ENCODE measurements at places on chromosomes 16 and 17.

DNA sequence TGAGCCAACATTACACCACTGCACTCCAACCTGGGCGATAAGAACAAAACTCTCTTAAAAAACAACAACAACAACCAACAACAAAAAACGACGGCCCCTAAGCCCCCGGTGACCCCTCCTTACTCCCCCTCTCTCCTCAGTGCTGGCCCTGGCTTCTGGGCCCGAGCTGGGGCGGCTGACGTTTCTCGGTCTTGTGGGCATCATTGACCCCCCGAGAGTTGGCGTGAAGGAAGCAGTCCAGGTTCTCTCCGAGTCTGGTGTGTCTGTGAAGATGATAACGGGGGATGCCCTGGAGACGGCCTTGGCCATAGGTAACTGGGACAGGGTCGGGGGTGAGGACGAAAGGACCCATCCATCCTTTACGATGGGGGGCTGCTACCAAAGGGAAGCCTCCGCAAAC is 52.7 kb downstream of the MEAK7 start:
- no peak for DNase-seq

- DNase-seq, result no peak
These were observed 71.5 kb upstream of the RCVRN start for GRCh38 chr17:9976283-9977179.

DNA sequence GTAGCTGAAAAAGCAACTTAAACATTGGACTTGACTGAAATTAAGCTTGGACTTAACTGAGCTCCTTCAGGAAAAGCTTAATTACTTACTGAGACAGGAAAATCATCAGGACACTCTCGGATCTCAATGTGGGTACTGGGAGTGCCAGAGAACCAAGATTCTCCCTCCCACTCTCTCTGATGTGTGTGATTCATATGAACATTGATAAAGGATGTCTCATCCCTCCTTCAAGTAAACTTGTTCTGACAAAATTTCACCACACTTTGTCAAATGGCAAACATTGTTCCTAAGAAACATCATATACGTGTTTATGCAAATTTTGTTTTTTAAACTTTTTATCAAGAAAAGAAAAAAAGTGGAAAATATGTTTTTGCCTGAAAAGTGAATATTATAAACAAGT is 4.1 kb upstream of the SLFN5 start:
- no peak for DNase-seq

- DNase-seq, result peak; percentile 45
These were observed 36.1 kb upstream of the ZC3H18 start for GRCh38 chr16:88533932-88534637.

DNA sequence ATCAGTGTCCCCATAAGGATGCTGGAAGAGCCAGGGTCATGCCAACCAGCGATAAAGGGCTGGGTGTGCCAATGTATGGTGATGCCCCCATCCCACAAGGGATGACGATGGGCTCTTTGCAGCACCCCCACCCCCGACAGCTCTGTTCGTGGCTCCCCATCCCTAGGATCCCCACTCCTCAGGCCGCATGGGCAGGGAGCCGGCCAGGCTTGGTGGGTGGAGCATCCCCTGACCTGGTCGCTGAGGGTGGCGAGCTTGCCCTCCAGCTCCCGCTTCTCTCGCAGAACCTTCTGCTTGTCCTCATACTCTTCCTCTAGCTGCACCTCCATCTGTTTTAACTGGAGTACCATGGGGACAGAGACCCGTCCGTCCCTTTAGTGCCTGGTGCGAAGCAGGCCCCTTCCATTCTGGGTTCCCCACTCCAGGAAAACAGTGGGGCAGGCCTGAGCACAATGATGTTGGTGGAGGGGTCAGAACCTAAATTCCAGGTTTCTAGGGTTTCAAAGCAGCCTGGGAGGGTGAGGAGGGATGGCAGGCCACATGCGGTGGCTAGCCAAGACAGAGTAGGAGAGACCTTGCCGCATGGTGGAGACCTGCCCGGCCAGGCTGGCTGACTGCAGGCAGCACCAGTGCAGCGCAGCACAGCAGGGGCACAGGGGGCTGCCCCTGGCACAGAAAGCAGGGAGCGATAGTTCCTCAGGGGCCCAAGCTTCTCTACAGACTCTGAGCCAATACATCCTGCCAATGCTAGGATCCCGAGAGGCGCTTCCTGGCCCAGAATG is 50.3 kb downstream of the PIPOX start:
- DNase-seq, result no peak

- DNase-seq, result no peak
These were observed 36.5 kb upstream of the DHRS7B start for GRCh38 chr17:21089933-21090901.

GRCh38 chr17:76434870-76435269 is 18.1 kb downstream of the UBE2O start:
- DNase-seq, result no peak

- DNase-seq, result no peak
These were observed 583 bp downstream of the ATXN2L start for GRCh38 chr16:28823291-28823872.

DNA sequence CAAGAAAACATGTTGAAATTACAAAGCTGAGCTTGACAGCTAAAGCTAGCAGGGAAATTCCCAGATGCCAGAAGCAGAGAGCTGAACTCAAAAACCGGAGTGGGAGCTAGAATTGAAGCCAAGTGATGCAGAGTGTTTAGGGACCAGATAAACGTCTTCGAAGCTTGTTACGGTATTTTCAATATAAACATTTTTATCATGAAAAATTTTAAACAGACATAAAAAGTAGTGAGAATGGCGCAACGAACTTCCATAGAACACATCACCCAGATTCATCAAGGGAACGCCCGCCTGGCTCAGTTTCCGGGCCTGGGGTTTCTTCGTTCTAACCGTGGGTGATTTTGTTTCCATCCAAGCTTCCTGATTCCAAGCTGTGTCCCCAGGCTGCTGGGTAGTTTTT is 18.1 kb downstream of the SPNS2 start:
- DNase-seq, result no peak

GRCh38 chr16:84065536-84066132 is 23.0 kb upstream of the SLC38A8 start:
- DNase-seq, result no peak

- DNase-seq, result no peak
These were observed 3.5 kb upstream of the UQCC4 start for GRCh38 chr16:1424028-1424427.

DNA sequence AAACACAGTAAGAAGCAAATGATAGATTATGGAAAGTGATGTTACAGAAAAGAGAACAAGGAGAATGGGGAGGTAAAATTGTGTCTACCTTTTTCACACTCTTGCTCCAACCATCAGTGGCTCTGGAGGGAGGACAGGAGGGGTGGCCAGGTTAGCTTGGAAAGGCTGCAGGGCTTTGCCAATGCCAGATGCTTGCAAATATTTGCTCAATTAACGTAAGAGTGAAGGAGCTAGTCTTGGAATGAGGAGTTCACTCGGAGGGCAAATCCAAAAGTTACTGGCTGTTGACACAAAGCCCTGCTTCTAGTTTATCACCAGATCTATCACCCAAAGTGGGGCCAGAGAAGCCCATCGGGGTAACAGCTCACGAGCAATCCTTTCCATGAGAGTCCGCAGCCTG is 7.4 kb upstream of the TNRC6C start:
- DNase-seq, result no peak

DNA sequence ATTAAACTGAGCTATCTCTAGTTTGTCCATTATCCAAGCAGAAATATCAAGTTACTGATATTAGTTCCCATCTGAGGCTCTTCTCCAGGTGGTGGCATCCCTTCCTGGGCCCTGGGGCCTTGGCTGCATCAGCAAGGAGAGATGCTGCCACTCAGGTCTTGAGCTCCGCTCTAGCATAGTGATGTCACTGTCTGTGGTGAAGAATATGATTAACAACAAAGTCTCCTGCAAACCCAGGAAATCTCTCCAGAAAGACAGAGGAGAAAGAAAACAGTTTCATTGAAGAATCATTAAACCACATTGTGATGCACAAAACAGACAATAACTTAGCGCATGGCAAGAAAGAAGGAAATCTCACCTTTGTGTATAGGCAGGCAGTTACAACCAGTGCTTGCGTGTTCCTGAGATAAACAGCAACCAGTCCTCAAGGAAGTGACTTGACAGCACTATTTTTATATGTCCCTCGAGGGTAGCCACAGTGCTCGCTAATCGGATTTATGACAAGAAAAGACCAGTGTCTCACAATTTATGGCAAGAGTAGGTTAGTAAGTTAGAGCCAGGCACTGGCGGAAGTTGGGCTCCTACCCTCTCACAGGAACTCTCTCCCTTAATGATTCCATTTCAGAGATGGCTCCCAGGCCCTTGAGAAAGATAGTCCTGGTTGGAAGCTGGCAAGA is 151.1 kb downstream of the AHSP start:
- DNase-seq, result no peak

DNA sequence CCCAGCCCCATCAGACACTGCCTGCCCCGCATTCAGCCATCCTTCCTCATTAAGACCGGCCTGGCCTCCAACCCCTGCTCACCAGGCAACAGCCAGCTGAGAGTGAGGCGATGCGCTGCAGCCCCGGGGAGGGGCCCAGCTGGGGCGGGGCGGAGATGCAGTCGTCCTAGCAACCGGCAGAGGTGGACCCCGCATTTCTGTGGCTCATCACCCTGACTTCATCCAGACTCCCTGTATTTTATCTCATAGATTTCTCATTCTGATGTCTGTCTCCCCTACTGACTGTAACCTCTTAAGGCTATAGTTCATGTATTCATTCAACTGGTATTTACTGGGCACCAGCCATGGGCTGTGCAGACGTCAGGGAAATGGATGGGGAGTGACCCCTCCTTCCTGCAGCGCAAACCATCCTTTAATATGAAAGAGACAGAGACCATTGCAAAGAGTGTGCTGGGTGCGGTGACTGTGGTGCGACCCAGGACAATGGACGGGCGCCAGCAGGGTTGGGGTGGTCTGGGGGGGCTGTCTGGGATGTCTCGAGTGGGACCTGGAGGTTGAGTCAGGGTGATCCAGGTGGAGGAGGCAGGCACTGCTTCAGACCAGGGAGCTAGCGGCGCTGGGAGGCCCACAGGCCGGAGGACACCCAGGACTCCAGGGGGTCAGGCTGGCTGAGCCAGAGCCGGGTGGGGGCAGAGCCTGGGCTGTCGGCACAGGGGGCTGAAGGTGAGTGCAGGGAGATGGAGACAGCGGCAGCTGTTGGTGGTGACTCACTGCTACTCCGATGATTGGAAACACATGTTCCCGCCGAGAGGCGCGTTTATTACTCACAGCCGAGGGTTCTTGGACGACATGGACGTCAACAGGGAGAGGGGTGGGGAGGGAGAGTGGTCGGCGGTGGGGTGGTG is 10.5 kb upstream of the TIMP2 start:
- DNase-seq, result no peak

- DNase-seq, result no peak
These were observed 19.3 kb upstream of the TBX2 start for GRCh38 chr17:61380217-61380835.

DNA sequence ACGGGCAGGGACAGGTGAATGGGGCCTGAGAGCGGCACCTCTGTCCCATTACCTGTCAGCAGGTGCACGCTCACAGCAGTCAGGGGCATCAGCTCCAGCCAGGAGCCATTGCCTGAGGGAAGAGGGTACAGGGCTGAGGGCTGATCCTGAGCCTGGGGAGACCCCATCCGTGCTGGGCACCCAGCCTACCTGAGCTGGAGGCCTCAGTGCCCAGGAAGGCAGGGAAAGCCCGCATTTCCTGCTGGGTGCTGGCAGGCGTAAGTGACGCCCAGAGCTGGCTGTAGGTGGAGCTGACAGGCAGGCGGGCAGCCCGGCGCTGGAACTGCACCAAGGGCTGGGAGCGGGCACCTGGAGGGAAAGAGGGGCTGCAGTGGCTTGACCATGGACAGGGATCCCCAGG is 7.4 kb downstream of the FAM171A2 start:
- DNase-seq, result no peak

DNA sequence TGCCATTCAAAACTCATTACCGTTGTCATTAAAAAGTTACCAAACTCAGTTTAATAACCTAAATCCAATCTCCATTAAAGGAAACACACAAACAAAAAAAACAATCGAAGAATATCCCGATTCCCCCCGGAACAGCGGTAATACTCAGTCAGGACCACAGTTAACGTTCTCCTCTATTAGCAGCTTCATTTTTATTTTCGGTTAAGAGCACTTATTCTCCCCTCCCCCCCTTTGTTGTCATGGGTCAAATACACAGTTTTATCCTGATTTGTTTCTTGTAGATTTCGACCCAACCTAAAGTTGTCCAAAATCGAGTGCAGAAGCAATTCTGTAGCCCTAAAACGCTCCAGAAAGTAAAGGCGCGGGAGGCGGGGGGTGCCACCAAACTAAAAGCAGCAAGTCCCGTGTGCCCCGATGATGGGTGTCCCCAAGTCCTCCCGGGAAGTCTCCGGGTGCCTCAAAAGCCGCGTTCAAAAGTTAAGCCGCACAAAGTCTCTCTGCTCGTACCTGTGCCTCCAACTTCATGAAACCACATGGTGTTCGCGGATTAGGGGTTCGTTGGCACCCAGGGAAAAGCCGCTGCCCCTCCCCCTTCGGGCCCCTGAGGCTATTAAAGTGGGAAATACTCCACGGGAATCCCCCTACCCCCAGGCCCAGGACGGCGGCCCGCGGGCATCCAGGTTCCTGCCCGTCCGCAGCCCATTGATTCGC is 996 bp downstream of the SUMO2 start:
- DNase-seq, result peak; percentile 4

DNA sequence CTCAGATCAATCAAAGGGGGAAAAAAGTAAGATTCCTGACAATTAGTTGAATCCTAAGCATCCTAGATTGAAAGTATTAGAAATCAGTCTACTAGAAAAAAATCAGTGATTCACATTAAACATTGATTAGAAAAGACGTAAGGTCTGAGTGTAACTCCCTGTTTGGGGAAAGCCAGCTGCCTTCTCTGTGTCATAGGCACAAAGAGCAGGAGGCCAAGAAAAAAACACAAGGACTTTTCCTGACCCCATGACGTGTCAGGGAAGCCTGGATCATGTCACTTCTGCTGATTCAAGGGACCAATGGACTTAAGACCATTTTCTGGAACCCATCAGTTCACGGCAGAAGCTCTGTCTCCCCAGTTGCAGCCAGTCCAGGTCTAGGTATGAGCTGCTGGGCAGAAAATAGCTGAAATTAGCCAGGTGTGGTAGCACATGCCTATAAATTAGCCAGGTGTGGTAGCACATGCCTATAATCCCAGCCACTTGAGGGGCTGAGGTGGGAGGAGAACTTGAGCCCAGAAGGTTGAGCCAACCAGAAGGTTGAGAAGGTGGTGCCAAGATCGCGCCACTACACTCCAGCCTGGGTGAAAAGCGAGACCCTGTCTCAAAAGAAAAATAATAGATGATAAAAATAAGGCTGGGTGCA is 35.9 kb downstream of the RANBP10 start:
- DNase-seq, result no peak

DNA sequence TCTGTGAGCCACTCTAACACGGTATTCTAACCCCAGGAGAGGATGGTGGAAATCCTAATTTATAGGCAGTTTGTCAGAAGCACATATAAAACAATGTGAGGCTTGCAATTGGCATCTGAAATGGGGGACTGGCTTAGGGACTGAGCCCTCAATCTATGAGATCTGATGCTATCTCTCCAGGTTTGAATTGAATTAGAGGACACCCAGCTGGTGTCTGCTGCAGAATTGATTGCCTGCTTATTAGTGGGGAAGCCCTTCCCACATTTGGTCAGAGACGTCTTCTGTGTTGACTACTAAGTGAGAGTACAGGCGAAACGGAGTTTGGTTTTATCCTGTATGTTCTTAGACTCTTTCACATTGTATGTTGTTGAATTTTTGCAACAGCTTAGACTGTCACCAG is 13.6 kb upstream of the TMIGD1 start:
- DNase-seq, result no peak

- no peak for DNase-seq
These were observed 85.6 kb downstream of the KCNJ2 start for GRCh38 chr17:70254735-70255460.

- DNase-seq, result no peak
These were observed 2.0 kb downstream of the ROGDI start for GRCh38 chr16:4800290-4801041.

GRCh38 chr17:30323895-30324319 is 9.9 kb downstream of the TMIGD1 start:
- no peak for DNase-seq
